ENCODE measurements at places on chromosomes 16 and 17. TPM values are rescaled to one million over a fixed set of nuclear protein-coding genes. Genes with fewer than 3 reads are reported as not detected.

SLFN14 gene
- not detected for polyA plus RNA-seq

DNA sequence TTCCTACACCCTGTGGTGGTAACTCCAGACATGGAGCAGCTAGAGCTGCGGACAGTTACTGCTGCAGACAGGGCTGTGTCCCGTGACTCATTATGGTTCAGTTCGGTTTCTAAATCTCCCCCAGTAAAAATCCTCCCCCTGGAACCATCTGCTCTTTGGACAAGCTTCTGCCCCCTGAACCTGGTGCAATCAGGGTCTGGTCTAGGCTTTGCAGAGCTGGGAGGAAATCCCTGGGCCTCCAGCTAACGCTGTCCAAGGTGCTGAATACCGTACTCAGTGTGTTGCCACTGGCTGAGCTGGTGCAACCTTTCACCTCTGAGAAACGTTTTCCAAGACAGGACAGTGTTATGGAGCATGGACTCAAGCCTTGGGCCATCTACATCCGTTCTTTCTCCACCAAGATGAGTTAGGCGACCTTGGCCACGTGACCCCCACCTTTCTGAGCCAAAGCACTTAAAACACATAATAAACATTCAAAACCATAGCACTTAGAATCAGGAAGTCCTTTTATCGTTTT is 142.0 kb downstream of the CPPED1 start:
- H3K27me3 ChIP-seq: no peaks in the 10 kb centered on the region
- H3K27ac ChIP-seq: no peak overlapping the region
- H3K4me3 ChIP-seq: no peak overlapping the region
- no peaks in the 10 kb centered on the region for H3K4me1 ChIP-seq

LDAF1 gene
- polyA plus RNA-seq: 57.1 TPM

- H3K27me3 ChIP-seq: no peaks in the 10 kb centered on the region
- no peak for DNase-seq
- no peaks in the 10 kb centered on the region for H3K4me1 ChIP-seq
- H3K36me3 ChIP-seq: no peaks in the 10 kb centered on the region
- H3K4me3 ChIP-seq: no peak overlapping the region
Measured at GRCh38 chr16:20137194-20137593, 63.5 kb upstream of the GPR139 start.

GRCh38 chr17:33260638-33261037 is 32.5 kb downstream of the ASIC2 start:
- H3K36me3 ChIP-seq: no peaks in the 10 kb centered on the region
- no peak for DNase-seq
- H3K27me3 ChIP-seq: no peaks in the 10 kb centered on the region
- no peaks in the 10 kb centered on the region for H3K4me1 ChIP-seq
- no peak overlapping the region for H3K4me3 ChIP-seq

DNA sequence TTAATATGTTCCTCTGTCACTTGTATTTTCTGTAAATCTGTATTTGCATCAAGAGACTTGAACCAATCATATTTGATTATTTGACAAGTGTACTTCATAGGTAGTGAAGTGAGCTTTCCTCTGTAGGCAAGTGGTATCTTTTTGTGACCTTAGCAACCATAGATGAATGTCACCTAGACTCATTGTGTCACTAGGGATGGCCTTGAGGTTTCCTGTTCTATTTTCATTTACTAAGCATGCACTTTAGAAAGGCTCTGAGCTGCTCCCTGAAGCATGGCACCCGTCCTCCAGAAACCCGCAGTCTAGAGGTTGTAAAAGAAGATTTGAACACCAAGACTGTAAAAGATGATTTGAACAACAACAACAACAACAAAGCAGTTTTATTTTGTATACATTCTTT is 151.7 kb downstream of the PRKCB start:
- H3K4me1 ChIP-seq: no peaks in the 10 kb centered on the region
- DNase-seq: no peak
- H3K4me3 ChIP-seq: no peak overlapping the region
- no peak overlapping the region for H3K27ac ChIP-seq

ABCA5 gene
- 8.0 TPM for polyA plus RNA-seq

DNA sequence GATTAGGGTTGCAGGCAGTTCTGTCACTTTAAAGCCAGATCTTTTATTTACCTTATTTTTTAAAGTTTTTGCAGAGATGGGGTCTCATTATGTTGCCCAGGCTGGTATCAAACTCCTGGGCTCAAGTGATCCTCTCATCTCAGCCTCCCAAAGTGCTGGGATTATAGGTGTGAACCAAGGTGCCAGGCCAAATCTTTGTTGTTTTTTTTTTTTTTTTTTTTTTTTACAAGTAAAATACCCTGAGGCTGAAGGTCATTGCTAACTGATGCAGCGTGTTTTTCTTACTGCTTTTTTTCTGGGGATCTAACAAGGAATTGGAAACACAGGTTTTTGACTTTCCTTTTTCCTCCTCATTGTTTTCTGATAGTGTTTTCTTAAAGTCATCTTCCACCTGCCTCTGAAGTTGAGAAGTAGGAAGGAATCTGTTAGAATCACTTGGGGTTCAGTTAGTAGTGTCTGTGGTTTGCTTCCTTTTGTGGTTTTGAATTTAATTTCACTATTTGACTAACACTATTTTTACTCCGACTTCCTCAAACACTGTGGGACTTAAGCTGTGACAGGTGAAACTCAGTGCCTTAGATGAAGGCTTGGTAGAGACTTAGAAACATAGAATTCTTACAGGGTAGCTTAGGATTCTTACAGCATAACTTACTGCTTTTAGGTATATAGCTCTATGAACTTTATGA is 22.2 kb downstream of the CLTC start:
- no peaks in the 10 kb centered on the region for H3K27me3 ChIP-seq
- no peak overlapping the region for H3K4me3 ChIP-seq
- no peak for DNase-seq
- H3K36me3 ChIP-seq: no peaks in the 10 kb centered on the region
- H3K27ac ChIP-seq: no peak overlapping the region

- H3K36me3 ChIP-seq: no peaks in the 10 kb centered on the region
- no peaks in the 10 kb centered on the region for H3K4me1 ChIP-seq
- DNase-seq: no peak
- no peak overlapping the region for H3K4me3 ChIP-seq
Measured at GRCh38 chr16:22665048-22665797, 148.7 kb upstream of the HS3ST2 start.

- no peak overlapping the region for H3K4me3 ChIP-seq
- H3K27me3 ChIP-seq: no peaks in the 10 kb centered on the region
Measured at GRCh38 chr17:9517396-9517795, 58.2 kb downstream of the STX8 start.

P3H4 gene
- polyA plus RNA-seq: 15.1 TPM

DNA sequence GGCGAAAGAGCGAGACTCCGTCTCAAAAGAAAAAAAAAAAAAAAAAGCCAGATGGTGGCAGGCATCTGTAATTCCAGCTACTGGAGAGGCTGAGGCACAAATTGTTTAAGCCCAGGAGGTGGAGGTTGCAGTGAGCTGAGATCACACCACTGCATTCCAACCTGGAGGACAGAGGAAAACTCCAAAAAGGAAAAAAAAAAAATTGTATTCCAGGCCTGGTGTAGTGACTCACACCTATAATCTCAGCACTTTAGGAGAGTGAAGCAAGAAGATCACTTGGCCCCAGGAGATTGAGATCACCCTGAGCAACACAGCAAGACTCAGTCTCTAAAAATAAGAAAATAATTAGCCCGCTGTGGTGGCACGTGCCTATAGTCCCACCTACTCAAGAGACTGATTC is 20.1 kb downstream of the HBQ1 start:
- peaks cover 4% of the 10 kb centered on the region for H3K36me3 ChIP-seq
- H3K4me3 ChIP-seq: no peak overlapping the region
- no peaks in the 10 kb centered on the region for H3K4me1 ChIP-seq
- no peaks in the 10 kb centered on the region for H3K27me3 ChIP-seq

- H3K4me3 ChIP-seq: peak overlapping the region; percentile 19
- H3K27ac ChIP-seq: no peak overlapping the region
- DNase-seq: no peak
Measured at GRCh38 chr17:5437721-5438317, 1.1 kb downstream of the C1QBP start.

GRCh38 chr16:54282202-54282927 is 4.2 kb downstream of the IRX3 start:
- H3K4me1 ChIP-seq: no peaks in the 10 kb centered on the region
- H3K36me3 ChIP-seq: no peaks in the 10 kb centered on the region
- no peak overlapping the region for H3K27ac ChIP-seq
- DNase-seq: peak; percentile 84
- H3K4me3 ChIP-seq: no peak overlapping the region

- no peaks in the 10 kb centered on the region for H3K4me1 ChIP-seq
- no peaks in the 10 kb centered on the region for H3K27me3 ChIP-seq
- H3K36me3 ChIP-seq: no peaks in the 10 kb centered on the region
- H3K27ac ChIP-seq: no peak overlapping the region
Measured at GRCh38 chr16:14398014-14398717, 231.9 kb downstream of the PARN start.

GRCh38 chr17:47603830-47604597 is 45.7 kb upstream of the KPNB1 start:
- H3K27ac ChIP-seq: peak overlapping the region; percentile 49
- DNase-seq: no peak
- H3K27me3 ChIP-seq: no peaks in the 10 kb centered on the region
- no peaks in the 10 kb centered on the region for H3K4me1 ChIP-seq
- no peaks in the 10 kb centered on the region for H3K36me3 ChIP-seq

MAF gene
- 18.2 TPM for polyA plus RNA-seq

GRCh38 chr17:6924208-6924607 is 71.6 kb upstream of the ALOX12 start:
- H3K4me3 ChIP-seq: no peak overlapping the region
- no peaks in the 10 kb centered on the region for H3K36me3 ChIP-seq
- DNase-seq: no peak
- H3K27me3 ChIP-seq: no peaks in the 10 kb centered on the region
- no peaks in the 10 kb centered on the region for H3K4me1 ChIP-seq

GRCh38 chr16:30697264-30698138 is 1.5 kb upstream of the SRCAP start:
- peak overlapping the region; percentile 73 for H3K27ac ChIP-seq
- H3K27me3 ChIP-seq: no peaks in the 10 kb centered on the region
- peaks cover 2% of the 10 kb centered on the region for H3K4me1 ChIP-seq
- no peak for DNase-seq

- peaks cover 2% of the 10 kb centered on the region for H3K27me3 ChIP-seq
- H3K36me3 ChIP-seq: no peaks in the 10 kb centered on the region
- peak overlapping the region; percentile 87 for H3K4me3 ChIP-seq
- peak overlapping the region; percentile 98 for H3K27ac ChIP-seq
- peak; percentile 98 for DNase-seq
- no peaks in the 10 kb centered on the region for H3K4me1 ChIP-seq
Measured at GRCh38 chr16:3020604-3021448, 658 bp downstream of the TNFRSF12A start.

GRCh38 chr16:71384073-71384724 is 25.7 kb downstream of the CALB2 start:
- no peak overlapping the region for H3K4me3 ChIP-seq
- H3K36me3 ChIP-seq: no peaks in the 10 kb centered on the region
- H3K4me1 ChIP-seq: no peaks in the 10 kb centered on the region
- H3K27ac ChIP-seq: no peak overlapping the region

- DNase-seq: no peak
- H3K4me3 ChIP-seq: no peak overlapping the region
- H3K4me1 ChIP-seq: no peaks in the 10 kb centered on the region
- H3K27ac ChIP-seq: no peak overlapping the region
Measured at GRCh38 chr17:37130984-37131446, 182.3 kb downstream of the AATF start.

PFN1 gene
- 543 TPM for polyA plus RNA-seq

- H3K4me3 ChIP-seq: no peak overlapping the region
- no peaks in the 10 kb centered on the region for H3K27me3 ChIP-seq
- H3K4me1 ChIP-seq: no peaks in the 10 kb centered on the region
- H3K36me3 ChIP-seq: no peaks in the 10 kb centered on the region
Measured at GRCh38 chr16:59665618-59666220, 931.6 kb upstream of the GOT2 start.

GRCh38 chr16:15942931-15943690 is 6.3 kb upstream of the ABCC1 start:
- no peaks in the 10 kb centered on the region for H3K36me3 ChIP-seq
- H3K4me1 ChIP-seq: no peaks in the 10 kb centered on the region
- DNase-seq: no peak
- H3K27me3 ChIP-seq: no peaks in the 10 kb centered on the region

FBXW10 gene
- polyA plus RNA-seq: 0.31 TPM

PLD2 gene
- 32.9 TPM for polyA plus RNA-seq

GRCh38 chr17:76667491-76667755 is 23.9 kb upstream of the ST6GALNAC1 start:
- DNase-seq: no peak
- no peaks in the 10 kb centered on the region for H3K27me3 ChIP-seq
- H3K4me1 ChIP-seq: no peaks in the 10 kb centered on the region
- no peak overlapping the region for H3K4me3 ChIP-seq

HSPB9 gene
- polyA plus RNA-seq: 0.15 TPM

GRCh38 chr17:50052241-50052796 is 3.6 kb upstream of the ITGA3 start:
- H3K36me3 ChIP-seq: no peaks in the 10 kb centered on the region
- H3K4me3 ChIP-seq: no peak overlapping the region
- H3K27me3 ChIP-seq: no peaks in the 10 kb centered on the region
- DNase-seq: no peak
- no peak overlapping the region for H3K27ac ChIP-seq

GRCh38 chr17:30571921-30572320 is 94.7 kb downstream of the GOSR1 start:
- H3K4me3 ChIP-seq: no peak overlapping the region
- no peaks in the 10 kb centered on the region for H3K36me3 ChIP-seq
- H3K27ac ChIP-seq: no peak overlapping the region
- no peaks in the 10 kb centered on the region for H3K27me3 ChIP-seq

DNA sequence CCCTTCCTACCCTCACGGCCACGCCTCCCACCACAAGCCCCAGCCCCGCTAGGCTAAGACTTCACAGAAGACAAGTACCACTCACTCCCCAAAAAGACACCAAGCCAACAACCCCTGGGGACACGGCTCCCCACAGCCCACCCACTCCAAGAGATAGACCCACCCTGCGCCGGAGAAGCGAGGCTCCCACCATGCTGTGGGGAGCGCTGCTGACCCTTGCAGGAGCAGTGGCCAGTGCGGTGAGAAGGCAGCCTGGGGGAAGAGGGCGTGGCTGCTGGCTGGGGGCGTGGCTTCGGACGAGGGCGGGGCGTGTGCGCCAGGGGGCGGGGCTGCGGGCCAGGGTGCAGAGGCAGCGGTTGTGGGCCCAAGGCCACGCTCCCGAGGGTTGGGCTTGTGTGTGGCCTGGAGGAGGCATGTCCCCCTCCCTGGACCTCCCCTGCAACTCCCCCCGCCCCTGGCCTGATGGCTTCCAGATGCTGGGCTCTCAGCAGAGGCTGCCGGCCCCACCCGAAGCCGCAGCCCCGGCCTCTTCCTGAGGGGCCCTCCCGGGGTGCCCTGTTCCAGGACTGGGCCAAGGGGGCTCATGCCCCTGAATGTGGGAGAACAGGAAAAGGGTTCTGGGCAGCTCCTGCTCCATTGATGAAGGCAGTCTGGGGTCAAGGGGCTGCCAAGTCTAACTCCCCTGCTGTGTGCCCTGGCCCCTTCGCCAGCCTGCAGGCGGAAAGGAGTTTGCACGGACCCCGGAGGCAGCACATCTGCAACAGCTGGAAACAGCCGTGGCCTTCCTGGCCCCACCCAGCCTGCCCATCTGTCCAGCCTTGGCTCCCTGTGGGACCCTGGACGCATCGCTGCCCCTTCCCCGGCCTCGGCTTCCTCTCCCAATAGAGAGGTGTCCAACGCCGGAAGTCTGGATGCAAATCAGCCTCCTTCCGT is 9.1 kb downstream of the TFAP4 start:
- no peak overlapping the region for H3K27ac ChIP-seq
- DNase-seq: peak; percentile 87
- no peak overlapping the region for H3K4me3 ChIP-seq
- H3K4me1 ChIP-seq: no peaks in the 10 kb centered on the region
